ENCODE measurements at places on chromosomes 4 and X.

DNA sequence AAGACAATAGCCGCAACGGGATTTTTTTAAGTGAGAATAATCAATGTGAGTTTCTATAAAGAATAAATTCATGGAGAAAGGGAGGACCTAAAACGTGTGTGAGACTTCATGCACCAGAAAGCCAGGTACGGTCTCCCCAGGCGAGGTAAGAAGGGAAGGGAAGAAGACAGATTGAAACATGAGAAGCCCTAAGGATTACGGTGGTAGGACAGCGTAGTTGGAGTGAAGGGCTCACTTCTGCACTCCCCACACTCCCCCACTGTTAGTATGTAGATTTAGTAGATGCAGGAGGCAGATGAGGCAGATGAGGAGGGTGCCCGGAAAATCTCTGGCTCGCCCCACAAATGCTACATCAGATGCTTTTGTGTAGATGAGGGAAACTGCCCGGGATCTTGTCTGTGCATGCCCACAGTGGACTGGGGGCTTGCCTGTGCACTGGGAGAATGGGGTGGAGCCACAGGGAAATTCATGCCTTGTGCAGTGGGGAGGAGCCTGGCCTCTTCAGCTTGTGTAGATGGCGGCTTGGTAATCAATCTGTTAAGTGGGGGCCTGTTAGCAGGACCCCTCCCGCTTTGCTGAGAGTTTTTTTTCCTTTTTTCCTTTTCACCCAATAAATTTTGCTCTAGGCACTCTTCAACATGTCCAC, 1544.5 kb upstream of the TENM3 start:
- no peak for DNase-seq

DNA sequence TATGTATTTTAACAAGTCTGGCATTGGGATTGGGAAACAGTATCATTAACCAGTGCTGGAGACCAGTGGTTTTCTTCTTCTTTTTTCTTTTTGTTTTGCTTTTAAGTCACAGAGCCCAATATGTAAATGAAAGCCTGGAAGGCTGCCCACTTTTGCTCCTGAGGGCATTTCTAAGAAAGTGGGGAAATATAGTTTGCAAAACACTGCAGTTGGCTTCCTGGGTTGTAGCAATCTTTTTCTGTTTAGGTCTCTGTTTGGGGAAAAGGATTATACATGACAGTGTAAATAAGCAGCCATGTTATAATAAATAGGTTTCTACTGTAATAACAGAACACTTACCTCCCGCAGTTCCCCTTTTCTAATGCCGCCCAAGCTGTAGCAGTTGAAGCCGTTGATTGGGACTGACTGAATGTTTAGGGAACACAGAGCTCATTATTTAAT, 105.5 kb downstream of the TMEM164 start:
- no peak for DNase-seq

DNA sequence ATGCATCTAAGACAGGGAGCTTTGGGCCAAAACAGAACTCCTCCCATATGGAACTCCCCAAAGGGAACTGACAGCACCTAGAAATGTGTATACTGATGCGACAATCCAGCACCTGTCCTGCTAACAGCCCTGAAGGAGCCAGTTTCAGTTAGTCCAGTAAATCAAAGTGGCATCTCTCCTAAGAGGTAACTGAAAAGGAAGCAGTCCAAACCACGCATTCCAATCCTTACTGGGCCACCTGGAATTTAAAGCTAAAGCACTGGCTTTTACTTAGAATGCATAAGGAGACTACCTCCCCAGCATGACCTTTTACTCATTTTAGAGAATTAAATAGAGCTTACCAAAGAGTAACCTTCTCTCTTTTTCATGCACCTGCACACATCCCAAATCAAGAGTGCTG, 586.8 kb upstream of the PITX2 start:
- DNase-seq: peak; percentile 73

GRCh38 chr4:37928426-37929416, 31.5 kb upstream of the PTTG2 start:
- DNase-seq: no peak

- DNase-seq: no peak
Observed at GRCh38 chr4:16764622-16765021, 133.8 kb downstream of the LDB2 start.

DNA sequence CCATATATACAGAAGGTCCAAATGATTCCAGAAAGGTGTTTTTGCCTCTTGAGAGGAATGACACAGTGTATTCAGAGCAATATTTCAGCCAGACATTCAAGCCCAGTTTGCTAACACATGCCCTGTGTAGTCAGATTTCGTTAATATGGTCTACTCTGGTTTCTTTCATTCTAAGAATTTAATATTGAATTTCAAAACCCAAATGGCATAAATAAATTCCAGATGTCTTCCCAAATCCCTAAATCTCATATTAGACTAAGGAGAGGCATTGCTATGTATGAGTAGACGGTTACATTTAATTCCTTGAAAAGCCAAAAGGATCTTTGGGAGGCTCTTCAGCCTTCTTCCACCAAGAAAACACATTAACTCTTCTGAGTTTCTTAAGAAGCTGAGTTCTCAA, 66.3 kb upstream of the C1QTNF7 start:
- DNase-seq: no peak

Data from islet precursor cell (in vitro differentiated cells).